Neuronal stem cell (in vitro differentiated cells): ENCODE measurements at places on chromosomes 7 and 10.

- no peak for DNase-seq
These were observed 17.6 kb downstream of the NEURL1 start for GRCh38 chr10:103510791-103511752.

- no peak for DNase-seq
These were observed 25.1 kb downstream of the NEBL start for GRCh38 chr10:20871970-20872369.

DNA sequence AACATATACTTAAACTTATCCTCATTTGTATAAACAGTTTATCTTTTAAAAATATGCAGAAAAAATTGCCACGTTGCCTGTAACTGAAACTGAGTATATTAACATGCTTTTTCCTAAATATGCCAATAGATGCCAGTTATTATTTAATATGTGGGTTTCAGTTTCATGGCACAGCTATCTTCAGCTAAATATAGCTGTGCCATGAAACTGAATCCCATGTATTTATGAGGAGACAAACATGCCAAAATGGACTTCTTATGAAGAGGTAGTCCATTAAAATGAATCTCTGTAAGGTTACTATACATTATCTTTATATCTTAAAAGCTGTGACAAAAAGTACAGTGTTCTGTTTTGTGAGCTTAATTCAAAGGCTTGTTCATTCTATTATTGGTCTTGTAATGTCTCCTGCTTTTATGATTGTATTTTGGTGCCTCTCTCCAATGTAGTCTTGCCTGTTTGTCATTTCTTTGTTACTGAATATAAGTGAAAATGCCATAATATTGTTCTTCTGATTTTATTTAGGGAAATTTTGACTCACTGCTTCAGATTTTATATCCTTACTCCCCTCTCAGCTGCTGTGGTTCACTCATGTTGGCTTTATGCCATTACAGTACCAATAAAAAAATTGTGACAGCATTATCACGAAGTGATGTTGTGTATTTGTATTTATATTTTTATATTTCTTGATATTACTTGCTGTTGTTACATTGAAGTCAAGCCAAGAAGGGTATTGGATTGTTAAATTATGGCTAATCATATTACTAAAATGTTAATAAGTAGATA lies 34.3 kb upstream of the CACNA2D1 start:
- no peak for DNase-seq

DNA sequence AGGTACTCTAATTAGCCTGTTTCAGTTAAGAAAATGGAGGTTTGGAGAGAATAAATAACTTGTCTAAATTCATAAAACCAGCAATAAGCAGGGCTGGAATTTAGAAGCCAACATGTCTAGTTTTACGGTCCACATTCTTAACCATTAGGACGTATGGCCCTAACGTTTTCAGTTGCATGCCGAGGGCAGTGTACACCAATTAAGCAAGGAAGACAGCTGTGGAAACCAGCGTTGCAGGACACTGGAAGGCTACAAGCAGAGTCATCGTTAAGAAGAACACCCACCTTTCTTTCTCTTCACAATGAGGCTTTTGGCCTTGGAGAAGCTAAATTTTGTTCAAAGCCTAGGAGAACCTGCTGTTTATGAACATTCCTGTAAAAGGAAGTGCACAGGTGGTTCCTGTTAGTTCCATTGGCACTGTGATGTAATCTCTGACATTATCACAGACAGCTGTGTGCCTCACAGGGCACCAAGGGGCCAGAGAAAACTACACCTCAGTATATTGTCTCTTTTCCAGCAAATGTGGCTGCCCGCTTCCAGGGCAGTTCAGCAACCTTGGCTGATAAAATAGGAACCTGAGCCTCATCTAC lies 21.0 kb downstream of the MPP7 start:
- DNase-seq, result peak; percentile 15

DNA sequence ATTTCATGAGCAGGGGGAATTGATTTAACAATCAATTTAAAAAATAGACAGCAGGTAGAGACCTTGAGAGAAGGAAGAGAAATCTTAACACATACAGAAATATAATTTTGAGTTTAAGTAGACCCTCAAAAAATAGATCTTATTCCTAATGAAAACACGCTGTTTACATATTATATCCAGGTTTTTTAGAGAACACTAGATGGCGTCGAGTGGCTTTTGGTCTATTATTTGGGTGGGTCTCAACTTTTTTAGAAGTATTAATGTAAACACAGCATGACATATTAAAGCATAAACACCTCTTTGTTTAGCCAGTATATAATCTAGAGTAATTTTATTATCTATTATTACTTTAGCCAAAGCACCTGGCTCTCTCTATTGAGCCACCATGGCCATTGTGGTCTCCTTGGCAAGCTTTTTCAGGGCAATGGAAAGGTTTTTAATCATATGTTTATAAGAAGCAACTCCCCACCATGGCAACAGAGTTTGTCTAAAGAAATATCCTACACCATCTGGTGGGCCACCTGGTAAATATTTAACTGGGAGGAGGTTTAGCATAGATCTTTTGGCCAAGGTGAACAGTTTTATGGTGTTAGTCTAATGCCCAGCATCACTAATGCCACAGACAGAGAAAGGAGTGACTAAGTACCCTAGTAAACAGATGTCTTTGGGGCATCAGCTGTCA lies 59.7 kb upstream of the PRSS1 start:
- no peak for DNase-seq

GRCh38 chr10:71868192-71868697 lies 17.2 kb upstream of the PSAP start:
- DNase-seq, result no peak

- no peak for DNase-seq
These were observed 108.0 kb upstream of the EFCAB10 start for GRCh38 chr7:105689067-105689819.

DNA sequence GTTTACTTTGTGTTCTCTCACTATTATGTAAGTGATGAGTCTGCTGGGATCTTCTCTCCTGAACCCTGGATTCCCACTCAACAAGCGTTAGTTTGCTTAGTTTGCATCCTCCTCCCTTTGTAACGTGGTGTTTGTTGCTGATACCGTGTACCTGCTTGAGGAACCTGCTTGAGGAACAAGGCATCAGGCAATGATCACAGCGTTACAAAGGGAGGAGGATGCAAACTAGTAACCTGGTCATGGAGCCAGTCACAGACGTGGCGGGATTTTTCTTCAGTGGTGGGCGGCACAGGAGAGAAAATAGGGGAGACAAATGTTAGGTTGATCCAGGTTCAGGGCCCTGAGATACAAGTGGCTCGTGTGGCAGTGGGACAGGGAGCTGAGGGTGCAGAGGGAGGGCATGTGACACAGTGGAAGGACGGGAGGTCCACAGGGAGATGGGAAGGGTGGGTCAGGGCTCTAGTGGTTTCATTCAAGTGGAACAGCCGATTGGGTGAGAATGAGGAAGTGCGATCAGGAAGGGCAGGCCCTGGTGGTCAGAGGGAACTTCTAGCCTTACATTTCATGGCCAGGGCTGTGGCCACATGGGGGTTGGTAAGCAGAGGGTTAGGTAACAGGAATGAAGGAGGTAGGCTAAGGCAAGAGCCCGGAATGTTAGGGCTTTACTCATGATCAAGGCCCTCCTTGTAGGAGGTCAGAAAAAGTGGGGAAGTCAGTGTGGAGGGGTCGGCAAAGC lies 38.0 kb downstream of the SNX10 start:
- no peak for DNase-seq

DNA sequence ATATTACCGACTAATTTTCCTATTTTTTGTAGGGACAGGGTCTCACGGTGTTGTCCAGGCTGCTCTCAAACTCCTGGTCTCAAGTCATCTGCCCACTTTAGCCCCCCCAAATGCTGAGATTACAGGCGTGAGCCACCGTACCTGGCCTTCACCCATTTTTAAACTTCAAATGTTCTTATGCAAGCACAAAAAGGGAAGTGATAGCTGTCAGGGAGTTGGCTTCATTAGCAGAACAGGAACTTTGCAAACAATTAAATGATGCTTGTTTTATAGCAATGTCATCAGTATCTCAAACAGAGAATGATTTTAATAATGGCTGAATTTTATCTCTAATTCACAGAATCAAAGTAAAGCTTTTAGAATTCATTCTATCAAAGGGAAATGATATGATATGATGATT lies 49.8 kb upstream of the FAM171A1 start:
- no peak for DNase-seq

- no peak for DNase-seq
These were observed 448.1 kb downstream of the ETV1 start for GRCh38 chr7:13541326-13541725.

- DNase-seq, result no peak
These were observed 131.4 kb downstream of the GPAM start for GRCh38 chr10:112052166-112052565.

GRCh38 chr7:75667938-75668337 lies 70.8 kb downstream of the HIP1 start:
- DNase-seq, result no peak

GRCh38 chr7:81709836-81710235 lies 60.0 kb downstream of the HGF start:
- DNase-seq, result no peak

DNA sequence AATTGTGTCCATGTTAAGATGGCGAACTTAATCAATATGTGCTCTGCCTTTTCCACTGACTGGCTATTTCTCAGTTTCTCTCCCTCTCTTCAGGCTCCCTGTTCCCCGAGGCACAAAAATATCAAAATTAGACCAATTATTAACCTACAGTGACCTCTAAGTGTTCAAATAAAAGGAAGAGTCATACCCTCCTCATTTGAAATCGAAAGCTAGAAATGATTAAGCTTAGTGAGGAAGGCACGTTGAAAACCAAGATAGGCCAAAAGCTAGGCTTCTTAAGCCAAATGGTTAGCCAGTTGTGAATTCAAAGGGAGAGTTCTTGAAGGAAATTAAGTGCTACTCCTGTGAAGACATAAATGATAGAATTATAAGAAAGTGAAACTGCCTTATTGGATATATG lies 81.1 kb upstream of the MBL2 start:
- DNase-seq, result no peak

- DNase-seq, result no peak
These were observed 66.7 kb upstream of the MYO3A start for GRCh38 chr10:25867321-25867720.

- no peak for DNase-seq
These were observed 194.0 kb upstream of the MGMT start for GRCh38 chr10:129272866-129273650.

GRCh38 chr7:138945821-138946220 lies 35.4 kb downstream of the KIAA1549 start:
- DNase-seq, result no peak

- DNase-seq, result no peak
These were observed 20.5 kb upstream of the RASGEF1A start for GRCh38 chr10:43287056-43288007.

- no peak for DNase-seq
These were observed 71.3 kb downstream of the ANLN start for GRCh38 chr7:36460811-36461429.

- DNase-seq, result no peak
These were observed 758.7 kb upstream of the CELF2 start for GRCh38 chr10:10259013-10259412.

DNA sequence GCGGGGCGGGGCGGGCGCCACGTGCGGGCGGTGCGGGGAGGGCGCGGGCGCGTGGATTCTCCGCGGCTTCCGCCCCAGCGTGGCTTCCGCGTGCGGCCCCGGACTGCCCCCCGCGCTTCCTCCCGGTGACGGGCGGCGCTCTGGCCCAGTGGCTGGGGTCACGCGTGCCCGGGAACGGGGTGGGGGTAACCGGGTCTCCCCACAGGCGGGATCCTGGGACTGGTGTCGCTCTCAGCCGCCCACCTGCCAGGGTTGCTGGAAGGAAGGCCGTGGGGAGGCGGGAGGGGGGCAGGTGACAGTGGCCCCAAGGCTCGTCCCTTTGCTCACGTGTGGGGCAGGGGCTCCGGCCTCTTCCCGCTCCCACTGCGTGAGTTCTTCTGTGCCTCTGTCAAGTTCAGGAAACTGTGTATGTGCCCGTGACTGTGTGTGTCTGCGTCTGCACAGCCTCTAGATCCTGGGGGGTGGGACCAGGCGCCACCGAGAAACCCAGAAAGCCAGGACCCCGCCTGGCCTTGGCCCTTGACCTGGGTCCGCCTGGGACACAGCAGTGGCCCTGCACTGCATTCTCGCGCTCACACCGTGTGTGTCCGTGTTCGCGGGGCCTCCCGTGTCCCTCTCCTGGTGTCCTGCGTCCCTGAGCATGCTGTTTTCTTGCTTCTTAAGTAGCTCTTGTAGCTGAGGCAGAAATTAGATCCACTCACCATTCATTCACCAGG lies 919 bp downstream of the MAFK start:
- no peak for DNase-seq

- no peak for DNase-seq
These were observed 76.6 kb downstream of the DGKB start for GRCh38 chr7:14825912-14826311.

DNA sequence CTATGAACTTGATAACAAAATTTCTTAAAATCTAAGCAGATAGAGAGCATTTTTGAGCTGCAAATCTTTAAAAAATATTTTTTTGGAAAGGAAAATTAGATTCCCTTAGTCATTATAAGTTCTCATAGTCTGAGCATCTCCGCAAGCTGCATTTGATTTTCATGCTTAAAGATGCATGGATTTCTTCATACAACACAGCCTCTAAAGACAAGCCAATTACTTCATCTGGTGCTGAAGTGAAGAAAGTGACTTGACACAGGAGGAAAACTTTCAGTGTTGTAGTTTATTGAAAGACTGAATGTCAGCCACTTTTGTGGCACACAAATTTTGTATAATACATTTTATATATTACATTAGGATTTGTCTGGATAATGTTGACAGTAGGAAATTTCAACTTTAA lies 22.5 kb downstream of the SEMA3D start:
- DNase-seq, result no peak

- no peak for DNase-seq
These were observed 506.9 kb downstream of the RPS24 start for GRCh38 chr10:78540355-78541076.
